ENCODE measurements at places on chromosomes 6 and 20.
A peak's percentile ranks its signal among the peaks of the same experiment; 100 is the strongest.

DNA sequence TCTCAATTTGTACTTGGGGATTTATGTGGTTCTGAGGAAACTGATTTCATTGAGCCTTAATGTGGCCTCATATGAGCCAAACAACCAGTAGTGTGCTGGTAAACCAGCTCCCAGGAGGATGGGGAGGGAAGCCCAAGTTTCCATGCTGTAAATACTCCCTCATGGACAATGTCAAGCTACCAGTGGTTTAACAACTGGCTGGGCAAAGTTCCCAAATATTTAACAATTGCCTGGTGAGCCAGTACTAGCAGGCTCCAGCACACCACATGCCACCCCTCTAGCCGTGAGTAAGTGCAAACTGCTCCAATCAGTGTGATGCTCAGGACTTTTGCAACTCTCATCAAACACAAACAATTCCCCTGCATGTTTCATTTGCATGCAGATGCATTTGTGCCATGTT lies 19.2 kb upstream of the CDKN1A start:
- DNase-seq, result no peak

- DNase-seq, result no peak
These were observed 133.4 kb downstream of the FNDC1 start for GRCh38 chr6:159302594-159302992.

DNA sequence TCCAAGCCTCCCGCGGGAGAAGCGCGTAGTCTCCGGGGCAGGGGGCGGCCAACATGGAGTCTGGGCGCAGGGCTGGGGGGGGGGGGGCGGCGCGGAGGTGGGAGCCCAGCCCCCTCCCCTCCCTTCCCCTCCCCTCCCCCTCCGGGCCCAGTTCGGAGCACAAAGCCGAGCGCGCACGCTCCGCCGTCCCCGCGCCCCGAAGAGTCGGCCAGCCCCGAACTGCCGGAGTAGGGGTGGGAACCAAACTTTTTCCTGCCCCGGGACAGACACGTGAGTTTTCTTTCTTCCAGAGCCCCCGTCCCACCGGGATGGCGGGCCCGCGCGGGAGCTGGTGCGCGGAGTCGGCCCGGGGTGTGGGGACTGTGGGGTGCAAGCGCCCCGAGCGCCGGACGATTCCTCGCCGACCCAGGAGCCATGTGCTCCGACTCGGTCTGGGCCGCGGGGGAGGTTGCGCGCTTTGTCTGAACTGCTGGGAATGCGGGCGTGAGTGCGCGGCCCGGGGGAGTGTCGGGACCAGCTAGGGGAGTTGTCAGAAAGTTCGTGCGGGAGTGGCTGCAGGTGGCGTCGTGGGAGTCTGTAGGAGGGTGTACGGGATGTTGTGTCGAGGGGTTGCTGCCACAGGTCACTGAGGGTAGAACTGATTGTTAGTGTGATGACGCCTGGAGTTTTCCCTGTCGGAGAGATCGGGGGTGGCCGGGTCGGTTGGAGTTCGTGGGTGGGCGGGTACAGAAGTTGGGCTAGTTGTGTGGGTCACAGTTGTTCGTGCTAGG lies 1.2 kb downstream of the TGIF2 start:
- peak; percentile 41 for DNase-seq

GRCh38 chr6:145368075-145368474 lies 367.2 kb downstream of the EPM2A start:
- no peak for DNase-seq

GRCh38 chr20:13008761-13009681 lies at the start of gene SPTLC3:
Gene SPTLC3, plus strand, starts transcription at chr20:13008972. Its CDS starts 296 bp downstream, at chr20:13009268.
- DNase-seq, result no peak

DNA sequence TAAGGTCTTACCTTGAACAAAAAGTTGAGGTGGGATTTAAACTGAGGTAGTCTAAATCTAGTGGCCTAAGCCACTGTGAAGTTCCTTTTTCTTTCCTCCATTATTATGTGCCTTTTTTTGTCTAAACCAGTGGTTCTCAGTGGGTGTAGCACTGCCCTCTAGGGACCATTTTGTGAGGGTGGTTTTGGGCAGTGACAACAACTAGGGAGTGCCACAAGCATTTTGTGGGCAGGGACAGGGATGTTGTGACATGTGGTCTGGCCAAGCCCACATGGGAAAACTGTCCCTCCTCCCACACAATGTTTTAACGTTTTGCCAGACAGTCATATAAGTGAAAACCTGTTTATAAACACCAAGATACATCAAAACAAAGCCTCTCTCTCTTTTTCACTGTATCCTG lies 899.4 kb upstream of the FLRT3 start:
- no peak for DNase-seq

DNA sequence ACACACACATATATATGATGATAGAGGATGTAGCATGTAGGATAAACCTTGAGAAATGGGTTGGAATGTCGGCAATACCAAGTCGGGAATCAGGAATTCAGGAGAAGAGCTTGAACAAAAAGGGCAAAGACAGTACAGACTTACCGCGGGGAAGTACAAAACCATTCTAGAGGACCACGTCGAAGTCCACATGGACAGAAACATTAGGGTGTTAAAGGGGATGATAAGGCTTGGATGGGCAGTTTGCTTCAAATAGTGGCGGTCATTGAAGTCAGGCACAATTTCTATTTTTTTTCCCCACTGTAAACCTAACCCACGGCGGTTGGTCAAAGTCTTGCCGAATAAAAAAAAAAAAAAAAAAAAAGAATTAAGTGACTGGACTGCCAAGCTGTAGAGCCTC lies 766 bp upstream of the NUS1 start:
- no peak for DNase-seq

DNA sequence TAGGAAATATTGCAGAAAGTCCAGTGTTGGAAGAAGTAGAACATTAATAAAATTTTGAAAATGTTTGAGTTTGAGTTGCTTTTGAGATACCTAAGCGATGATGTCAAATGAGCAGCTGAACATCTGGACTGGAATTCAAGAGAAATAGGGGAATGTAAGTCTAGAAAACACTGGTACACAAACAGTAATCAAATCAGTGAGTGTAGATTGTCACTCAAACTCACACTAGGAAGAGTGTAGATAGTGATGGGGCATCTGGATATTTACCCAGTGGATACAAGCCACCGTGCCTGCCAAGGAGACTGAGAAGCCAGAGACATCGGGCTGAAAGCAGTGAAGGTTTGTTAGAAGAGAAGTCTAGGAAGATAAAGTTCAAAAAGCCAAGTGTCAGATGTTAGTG lies 2.2 kb downstream of the HMGCLL1 start:
- no peak for DNase-seq

- no peak for DNase-seq
These were observed 680 bp downstream of the HLA-DPB1 start for GRCh38 chr6:33076406-33076934.
